Immature natural killer cell (primary cell): ENCODE measurements at places on chromosomes 16 and 17. TPM values are rescaled to one million over a fixed set of nuclear protein-coding genes. Genes with fewer than 3 reads are reported as not detected.

- H3K36me3 ChIP-seq = no peaks in the 10 kb centered on the region
- no peak overlapping the region for H3K4me3 ChIP-seq
- DNase-seq = no peak
- H3K27ac ChIP-seq = no peak overlapping the region
- H3K27me3 ChIP-seq = peaks cover 21% of the 10 kb centered on the region
These were observed 53.4 kb downstream of the CACNG3 start for GRCh38 chr16:24309258-24310142.

DNA sequence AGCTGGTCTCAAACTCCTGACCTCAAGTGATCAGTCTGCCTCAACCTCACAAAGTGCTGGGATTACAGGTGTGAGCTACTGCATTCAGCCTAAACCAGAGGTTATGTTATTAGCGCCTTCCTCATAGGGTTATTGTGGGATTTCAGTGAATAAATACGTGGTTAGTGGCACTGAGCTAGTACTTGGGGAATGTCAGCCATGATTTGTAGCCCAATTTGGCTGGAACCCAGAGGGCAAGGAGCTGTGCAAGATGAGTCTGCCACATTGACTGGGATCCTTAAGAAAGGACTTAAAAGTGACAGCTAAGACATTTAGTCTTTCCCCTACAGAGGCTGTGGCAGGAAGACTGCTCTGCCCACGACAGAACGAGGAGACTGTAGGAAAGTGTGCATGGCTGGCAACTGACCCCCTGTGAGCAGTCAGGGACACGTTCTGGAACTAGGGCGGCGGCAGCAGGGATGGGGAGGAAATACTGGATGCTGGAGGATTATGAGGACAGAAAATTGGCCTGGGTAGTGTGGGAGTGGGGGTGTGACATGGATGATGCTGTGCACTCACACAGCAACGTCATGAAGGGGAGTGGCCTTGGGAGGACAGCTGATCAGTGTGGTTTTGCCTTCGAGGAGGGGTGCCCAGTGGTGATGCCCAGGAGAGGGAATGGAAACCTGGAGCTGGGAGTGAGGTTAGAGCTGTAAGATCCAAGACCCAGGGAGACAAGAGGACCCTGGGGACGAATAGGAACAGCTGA is 14.6 kb downstream of the ATP5PD start:
- peaks cover 25% of the 10 kb centered on the region for H3K27me3 ChIP-seq
- no peaks in the 10 kb centered on the region for H3K36me3 ChIP-seq
- DNase-seq = peak; percentile 45
- H3K4me3 ChIP-seq = peak overlapping the region; percentile 62
- H3K4me1 ChIP-seq = peaks cover 37% of the 10 kb centered on the region

GRCh38 chr17:77837917-77838316 is 120.6 kb upstream of the TNRC6C start:
- H3K36me3 ChIP-seq = peaks cover 3% of the 10 kb centered on the region
- no peak overlapping the region for H3K4me3 ChIP-seq
- no peak overlapping the region for H3K27ac ChIP-seq
- no peak for DNase-seq
- peaks cover 21% of the 10 kb centered on the region for H3K27me3 ChIP-seq
- H3K4me1 ChIP-seq = peaks cover 65% of the 10 kb centered on the region

DNA sequence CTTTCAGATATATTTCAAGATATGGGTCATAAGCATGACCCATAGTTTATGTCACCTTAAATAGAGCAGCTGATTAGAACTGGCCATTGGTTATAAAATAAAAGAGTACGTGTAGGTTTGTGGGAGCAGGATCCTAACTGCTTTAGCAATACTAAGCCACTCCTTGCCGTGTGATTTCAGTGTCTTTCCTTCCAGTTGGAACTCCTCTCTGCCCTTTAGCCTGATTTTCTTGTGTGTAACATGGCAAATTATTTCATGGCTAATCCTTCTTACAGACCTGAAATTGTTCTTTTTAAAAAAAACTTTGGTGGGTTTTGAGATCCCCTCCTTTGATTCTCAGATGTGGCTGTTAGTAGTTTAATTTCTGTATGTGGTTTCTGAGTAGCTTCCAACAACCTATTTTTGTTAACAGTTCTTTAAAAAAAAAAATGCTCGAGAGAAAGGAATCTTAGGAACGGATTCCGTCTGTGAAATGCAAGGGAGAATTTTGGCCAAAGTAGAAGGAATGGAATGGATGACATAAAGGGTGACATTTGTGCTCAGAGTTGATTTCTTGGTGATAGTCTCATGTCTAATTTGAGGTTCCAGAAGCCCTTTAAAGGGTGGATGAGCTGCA is 39.9 kb downstream of the DHRS7B start:
- H3K4me3 ChIP-seq = no peak overlapping the region
- H3K4me1 ChIP-seq = peaks cover 3% of the 10 kb centered on the region
- H3K36me3 ChIP-seq = no peaks in the 10 kb centered on the region

- no peaks in the 10 kb centered on the region for H3K4me1 ChIP-seq
- H3K27me3 ChIP-seq = peaks cover 7% of the 10 kb centered on the region
- H3K36me3 ChIP-seq = no peaks in the 10 kb centered on the region
- no peak overlapping the region for H3K4me3 ChIP-seq
- DNase-seq = no peak
- H3K27ac ChIP-seq = no peak overlapping the region
These were observed 165.4 kb downstream of the AIPL1 start for GRCh38 chr17:6269478-6269877.

- H3K36me3 ChIP-seq = peaks cover 7% of the 10 kb centered on the region
- H3K4me3 ChIP-seq = peak within 1 kb of the TSS; percentile 98
- H3K27me3 ChIP-seq = peaks cover 11% of the 10 kb centered on the region
These were observed at the start of gene PDK2 for GRCh38 chr17:50094753-50095619. PDK2 (plus strand) TSS chr17:50095351; CDS start chr17:50095436, 85 bp downstream.

DNA sequence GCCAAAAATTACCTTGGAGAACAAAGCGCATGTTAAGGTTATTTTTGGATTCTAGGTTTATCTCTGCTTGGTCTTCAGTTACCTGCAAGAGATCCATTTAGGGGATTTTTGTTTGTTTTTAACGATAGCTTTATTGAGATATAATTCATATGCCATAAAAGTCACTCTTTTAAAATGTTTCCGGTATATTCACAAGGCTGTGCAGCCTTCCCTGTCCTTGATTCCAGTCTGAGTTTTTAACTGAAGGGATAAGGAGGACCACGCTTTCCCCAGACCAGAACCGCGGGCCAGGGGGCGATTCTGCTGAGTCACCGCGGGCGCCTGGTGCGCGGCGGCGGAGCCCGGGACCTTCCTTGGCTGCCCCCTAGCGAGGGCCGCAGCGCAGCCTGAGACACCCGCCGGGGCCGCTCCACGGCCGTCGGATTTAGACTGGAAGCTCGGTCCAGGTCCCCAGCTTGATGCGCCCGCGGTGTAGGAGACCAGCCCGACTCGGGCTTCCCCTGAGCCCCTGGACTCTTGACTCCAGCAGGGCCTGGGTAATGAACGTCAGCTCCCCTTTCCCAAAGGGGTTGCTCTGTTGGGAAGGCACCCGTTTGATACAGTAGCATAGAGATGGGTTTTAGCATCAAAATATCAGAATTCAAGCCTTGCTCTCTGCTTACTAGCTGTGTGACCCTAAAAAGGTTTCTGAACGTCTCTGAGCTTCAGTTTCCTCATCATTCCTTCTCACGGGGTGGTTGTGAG is 50.0 kb upstream of the STH start:
- H3K27me3 ChIP-seq = peaks cover 10% of the 10 kb centered on the region
- H3K4me3 ChIP-seq = peak overlapping the region; percentile 53
- no peaks in the 10 kb centered on the region for H3K36me3 ChIP-seq
- DNase-seq = peak; percentile 34
- H3K27ac ChIP-seq = no peak overlapping the region

Gene NT5M
- 3.3 TPM for polyA plus RNA-seq

Gene CCL3
- polyA plus RNA-seq = 149 TPM

Gene CLDN6
- polyA plus RNA-seq = not detected
